NCI-H2171 treated with DMSO at 0.1 percent for 48 hours (cell line): ENCODE measurements at places on chromosomes 5 and 9.

DNA sequence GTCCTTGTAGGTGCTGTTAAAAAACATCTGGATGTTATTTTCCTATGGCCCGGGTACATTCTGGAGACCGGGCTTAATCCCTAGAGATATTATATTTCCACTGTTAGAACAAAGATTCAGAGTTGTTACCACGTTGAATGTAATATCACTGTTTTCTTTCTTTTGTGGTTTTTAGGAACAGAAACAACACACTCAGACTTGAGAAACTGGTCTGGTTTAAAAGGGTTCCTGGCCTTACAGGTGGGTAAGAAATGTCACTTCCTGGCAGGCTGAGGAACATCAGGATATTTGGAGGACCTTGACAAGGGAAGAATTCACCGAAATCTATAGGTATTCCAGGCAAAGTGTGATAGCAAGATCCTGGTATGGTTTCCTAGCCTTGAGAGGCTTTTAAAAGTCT, 10.3 kb upstream of the ANXA2R start:
- DNase-seq: no peak

DNA sequence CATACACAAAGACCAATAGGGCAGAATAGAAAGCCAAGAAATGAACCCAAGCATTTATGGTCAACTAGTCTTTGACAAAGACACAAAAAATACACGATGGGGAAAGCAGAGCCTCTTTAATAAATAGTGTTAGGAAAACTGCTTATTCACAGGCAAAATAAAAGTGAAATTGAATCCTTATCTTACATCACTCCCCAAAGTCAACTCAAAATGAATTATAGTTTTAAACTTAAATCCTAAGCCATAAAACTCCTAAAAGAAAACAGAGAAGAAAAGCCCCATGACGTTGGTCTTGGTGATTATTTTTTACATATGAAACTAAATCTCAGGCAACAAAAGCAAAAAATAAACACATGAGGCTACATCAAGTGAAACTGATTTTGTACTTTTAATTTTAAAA, 46.8 kb downstream of the CHSY3 start:
- DNase-seq: no peak

- DNase-seq: no peak
Observed at GRCh38 chr5:31770132-31770720, 131.3 kb downstream of the PDZD2 start.

DNA sequence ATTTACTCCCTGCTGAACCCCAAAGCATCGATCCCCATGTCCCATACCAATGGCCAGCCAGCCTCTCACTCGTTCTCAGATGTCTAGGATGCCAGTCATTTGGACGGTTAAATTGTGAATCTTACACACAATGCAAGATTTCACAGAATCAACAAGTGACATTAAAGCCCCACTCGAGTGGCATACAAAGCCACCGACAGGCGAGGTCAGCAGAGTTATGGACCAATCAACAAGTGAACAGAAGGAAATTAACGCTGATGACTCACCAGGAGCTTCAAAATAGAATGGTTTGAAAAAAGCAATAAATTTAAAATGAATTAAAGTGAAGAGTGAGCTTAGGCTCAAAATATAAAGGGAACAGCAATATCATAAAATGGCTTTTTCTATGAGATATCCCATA, 8.2 kb upstream of the RUFY1 start:
- DNase-seq: no peak

DNA sequence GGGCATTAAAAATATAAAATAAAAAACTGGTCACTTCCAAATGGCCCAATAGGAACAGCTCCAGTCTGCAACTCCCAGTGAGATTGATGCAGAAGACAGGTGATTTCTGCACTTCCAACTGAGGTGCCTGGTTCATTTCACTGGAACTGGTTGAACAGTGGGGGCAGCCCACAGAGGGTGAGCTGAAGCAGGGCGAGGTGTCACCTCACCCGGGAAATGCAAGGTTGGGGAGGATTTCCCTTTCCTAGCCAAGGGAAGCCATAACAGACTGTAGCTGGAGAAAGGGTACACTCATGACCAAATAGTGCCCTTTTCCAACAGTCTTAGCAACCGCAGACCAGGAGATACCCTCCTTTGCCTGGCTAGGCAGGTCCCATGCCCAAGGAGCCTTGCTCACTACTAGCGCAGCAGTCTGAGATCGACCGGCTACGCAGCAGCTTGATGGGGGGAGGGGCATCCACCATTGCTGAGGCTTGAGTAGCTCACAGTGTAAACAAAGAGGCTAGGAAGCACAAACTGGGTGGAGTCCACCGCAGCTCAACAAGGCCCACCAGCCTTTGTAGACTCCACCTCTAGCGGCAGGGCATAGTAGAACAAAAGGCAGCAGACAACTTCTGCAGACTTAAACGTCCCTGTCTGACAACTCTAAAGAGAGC, 12.7 kb downstream of the RLN1 start:
- peak; percentile 17 for DNase-seq

DNA sequence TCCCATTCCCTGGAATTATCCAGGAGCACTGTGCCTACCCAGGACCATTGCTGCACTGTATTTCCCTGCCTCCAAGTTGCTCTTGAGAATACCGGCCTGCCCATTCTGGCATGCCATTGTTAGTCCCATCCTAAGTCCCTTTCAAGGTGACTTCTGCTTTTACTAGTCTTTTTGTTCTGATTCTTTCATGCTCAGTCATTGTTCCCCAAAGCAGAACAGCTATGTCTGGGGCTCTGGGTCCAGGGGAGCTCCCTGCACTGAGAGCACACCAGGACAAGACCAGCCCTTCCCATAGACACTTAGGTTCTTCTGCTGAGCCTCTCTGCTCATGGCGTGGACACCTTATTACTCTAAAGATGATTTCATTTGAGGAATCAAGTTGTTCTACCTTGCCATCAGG, 388.9 kb upstream of the KLF4 start:
- DNase-seq: no peak

DNA sequence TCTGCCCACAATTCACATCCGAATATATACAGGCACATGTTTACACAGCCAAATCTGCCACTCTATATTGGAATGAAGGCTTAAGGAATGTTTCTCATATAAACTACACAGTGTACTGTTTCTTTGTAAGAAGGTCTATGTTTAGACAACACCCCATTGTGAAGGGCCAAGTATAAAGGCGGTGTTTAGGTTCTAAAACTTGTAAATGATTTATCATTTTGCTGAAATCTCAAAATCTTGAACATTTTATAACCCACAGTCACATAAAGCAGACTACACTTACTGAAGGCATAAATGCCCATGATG, 94.0 kb downstream of the ZNF608 start:
- DNase-seq: no peak

DNA sequence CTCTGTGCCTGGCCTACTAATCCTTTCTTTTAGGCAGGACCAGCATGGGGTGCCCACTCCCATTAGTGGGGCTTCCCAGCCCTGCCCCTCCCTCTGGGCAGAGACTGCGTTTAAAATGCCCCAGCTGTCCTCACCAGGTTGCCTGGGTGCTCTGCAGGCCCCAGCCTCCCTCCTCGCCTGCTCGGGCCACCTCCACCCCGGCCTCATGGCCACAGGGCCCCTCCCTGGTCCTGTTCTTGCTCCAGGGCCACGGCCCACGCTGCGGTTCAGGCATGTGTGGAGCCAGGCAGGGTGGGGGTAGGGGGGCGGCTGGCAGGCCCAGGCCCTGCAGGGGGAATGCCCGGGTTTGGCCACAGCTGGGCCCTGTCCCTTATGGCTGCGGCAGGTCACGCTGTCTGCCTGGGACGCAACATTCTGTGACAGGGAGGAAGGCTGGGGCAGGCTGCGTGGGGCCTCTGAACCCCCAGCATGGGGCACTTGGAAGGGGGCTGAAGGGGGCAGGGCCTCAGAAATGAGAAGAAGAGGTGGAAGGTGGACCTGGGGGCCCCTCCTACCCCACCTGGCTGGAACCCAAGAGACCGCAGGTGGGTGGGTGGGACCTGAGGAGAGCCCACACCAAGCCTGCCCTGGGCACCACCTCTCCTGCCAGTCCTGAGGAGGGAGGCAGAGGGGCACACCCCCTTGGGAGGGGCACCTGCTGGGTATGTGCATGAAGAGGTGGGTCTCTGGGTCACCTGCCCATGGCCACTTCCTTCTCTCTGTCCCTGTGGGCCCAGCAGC, at the start of gene LCN12:
Gene LCN12, plus strand, starts transcription at position 733 of the 780 bp plus-strand sequence. CDS start 55 bp downstream, outside the sequence.
- DNase-seq: no peak

GRCh38 chr5:100026606-100027005, 508.6 kb upstream of the FAM174A start:
- DNase-seq: no peak

DNA sequence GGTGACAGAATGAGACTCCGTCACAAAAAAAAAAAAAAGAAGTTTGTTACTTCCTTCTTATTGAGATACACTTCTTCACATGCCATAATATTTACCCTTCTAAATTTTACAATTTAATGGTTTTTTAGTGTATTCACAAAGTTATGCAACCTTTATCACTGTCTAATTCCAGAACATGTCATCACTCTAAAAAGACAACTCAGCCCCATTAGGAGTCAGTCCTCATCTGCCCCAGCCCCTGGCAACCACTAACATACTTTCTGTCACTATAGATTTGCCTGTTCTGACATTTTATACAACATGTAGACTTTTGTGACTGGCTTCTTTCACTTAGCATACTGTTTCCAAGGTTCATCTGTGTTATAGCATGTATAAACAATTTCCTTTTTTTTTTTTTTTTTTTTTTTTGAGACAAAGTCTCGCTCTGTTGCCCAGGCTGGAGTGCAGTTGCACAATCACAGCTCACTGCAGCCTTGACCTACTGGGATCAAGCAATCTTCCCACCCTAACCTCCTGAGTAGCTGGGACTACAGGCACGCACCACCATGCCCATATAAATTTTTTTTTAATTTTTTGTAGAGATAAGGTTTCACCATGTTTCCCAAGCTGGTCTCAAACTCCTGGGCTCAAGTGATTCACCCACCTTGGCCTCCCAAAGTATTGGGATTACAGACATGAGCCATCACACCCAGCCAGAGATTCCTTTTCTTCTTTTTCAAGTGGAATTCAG, 18.0 kb downstream of the AQP3 start:
- DNase-seq: no peak

DNA sequence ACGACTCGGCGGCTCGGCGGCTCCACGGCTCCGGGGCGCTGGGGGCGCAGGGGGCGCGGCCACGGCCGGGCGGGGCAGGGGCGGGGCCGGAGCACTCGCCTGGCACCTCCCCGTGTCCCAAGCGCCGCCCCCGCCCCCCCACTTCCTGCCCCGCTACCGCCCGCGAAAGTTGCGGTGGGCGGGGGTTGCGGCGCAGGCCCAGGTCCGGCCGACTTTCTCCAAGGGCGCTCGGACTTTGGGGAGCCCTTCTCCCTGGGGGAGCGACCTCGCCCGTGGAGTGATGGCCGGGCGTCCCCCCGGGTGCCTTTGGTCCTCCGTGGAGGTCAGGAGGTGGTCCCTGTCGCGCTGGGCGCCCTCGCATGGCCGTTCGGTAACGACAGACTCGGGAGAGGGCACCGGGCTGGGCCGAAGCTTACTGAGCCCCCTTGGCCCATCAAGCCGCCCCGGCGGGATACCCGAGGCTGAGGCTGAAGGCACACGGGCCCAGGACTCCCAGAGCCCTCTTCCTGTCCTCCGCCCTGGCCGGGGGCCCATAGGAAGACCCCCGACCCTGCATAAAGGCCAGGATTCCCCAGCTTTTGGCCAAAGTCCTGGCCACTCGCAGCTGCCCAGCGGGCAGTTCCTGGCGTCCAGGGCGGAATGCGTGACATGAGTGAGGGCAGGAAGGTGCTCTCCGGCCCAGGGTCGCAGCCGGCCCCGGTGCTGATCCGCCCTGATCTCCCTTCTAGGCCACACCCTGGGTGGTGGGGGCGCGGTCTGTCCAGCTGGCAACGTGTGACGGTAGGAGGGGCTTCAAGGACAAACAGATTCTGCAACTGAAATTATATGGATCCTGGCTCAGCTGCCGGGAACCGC, 883 bp upstream of the VAV2 start:
- DNase-seq: peak; percentile 80

- no peak for DNase-seq
Observed at GRCh38 chr5:125778791-125779190, 644.4 kb upstream of the GRAMD2B start.

- DNase-seq: no peak
Observed at GRCh38 chr9:17955409-17955808, 376.5 kb downstream of the SH3GL2 start.

DNA sequence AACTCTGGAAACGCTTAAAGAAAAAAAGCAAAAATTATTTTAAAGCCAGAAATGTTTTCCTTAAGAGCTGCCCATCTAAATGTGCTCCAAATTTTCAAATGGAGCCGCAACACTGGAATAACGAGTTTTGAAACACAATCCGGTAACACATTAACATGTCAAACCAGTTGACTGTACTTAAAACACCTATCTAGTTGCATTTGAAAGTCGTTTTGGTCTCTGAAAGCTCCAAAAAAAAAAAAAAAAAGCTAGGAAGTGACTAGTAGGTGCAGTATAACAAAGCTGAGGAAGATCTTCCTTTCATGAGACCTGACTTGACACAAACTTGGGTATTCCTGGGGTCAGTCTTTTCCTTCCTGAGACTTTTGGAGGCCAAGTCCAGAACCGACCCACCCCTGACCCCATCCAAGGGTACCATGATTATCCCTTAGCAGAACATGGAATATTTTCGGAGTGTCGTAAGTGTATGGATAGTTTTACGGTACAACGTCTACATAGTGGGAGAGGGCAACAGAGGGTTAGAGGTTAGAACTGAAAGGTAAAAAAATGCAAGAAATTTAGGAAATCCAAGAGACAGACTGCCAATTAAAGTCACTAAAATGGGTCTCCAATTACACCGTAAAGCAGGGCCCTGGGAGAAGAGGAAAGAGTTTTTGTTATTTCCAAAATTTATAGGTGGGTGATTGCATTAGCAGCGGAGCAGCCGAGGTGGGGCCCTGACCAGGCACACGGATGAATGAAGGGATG, 812 bp downstream of the CETN3 start:
- peak; percentile 1 for DNase-seq

DNA sequence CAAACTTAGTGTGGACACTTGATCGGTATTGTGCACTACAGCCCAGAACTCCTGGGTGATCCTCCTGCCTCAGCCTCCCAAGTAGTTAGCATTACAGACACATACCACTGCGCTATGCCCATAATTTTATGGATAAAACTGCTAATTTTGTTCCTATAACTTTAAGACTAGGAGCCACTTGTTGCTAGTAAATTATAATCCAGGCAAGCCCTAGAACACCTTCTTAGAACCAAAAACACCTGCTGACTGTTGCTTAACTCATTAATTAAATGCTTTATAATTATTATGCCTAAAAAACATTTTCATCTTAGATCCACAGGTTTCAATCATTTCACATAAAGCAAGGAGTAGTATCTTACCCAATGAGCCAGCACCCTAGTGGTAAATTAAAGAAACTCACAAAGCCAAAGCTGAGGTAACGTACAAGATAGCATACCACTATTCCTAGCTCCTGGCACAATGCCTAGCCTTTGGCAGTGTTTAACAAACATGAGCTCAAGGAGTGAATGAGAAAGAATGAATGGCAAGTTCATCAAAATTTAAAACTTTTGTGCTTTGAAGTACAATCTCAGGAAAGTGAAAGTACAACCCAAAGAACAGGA, 5.4 kb downstream of the MRPS27 start:
- DNase-seq: peak; percentile 32

GRCh38 chr9:37617161-37617560, 24.8 kb upstream of the TOMM5 start:
- DNase-seq: no peak
